ENCODE measurements at places on chromosomes 3 and 15. TPM values are rescaled to one million over a fixed set of nuclear protein-coding genes. Genes with fewer than 3 reads are reported as not detected.

- DNase-seq, result no peak
Observed at GRCh38 chr3:10757021-10757820, 58.8 kb upstream of the SLC6A11 start.

DNA sequence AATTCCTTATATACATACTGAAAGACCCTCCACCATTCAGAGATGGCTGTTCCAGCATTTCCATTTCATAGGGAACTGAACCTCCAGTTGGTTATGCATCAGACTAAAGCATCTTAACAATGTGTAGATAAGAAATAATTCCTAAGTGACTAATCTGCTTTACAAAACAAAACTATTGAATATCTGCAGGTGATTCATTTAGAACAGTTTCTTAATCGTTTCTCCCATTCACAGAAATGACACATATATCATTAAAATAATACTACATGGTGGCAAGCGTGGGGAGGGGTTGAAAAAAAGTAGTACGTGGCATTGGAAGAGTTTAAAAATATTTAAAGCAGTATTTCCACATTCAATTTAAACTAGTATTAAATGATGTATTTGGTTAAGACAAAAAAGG, 19.5 kb downstream of the COPS2 start:
- no peak for DNase-seq

DNA sequence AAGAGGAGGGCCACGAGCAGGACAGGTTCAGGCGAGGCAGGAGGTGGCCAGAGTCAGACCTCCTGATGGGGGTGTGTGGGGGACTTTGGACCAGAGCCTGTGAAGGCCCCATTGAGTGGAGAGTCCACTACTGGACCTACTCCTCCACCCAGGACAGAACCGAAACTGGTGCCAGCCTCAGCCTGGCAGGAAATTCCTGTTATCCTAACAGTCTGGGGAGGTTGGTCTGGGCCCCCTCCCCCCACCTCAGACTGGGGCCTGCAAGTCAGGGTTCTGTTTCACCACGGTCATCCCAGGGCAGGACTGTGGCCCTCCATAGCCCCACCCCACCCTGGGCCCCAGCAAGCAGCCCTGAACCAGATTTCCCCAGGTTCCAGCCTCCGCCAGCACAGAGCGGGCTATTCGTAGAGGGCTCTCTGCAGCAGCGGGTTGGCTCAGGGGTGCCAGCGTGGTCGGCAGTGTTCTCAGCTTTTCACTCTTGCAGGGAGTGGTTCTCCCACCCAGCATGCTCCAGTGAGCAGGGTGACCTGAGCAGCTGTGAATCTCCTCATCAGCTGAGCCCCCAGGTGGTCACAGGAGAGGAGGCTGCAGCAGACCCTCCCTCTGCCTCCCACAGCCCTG, 217.3 kb downstream of the TBC1D2B start:
- no peak for DNase-seq

ZBED2 gene
- 0.68 TPM for total RNA-seq

HESX1 gene
- 0.37 TPM for total RNA-seq

SSUH2 gene
- total RNA-seq, result 0.26 TPM

C15orf62 gene
- total RNA-seq, result 1.1 TPM

BNC1 gene
- not detected for total RNA-seq

THSD4 gene
- total RNA-seq, result not detected
